ENCODE measurements at places on chromosomes 3 and 15.

- DNase-seq: no peak
These were observed 596.3 kb upstream of the ARPP21 start for GRCh38 chr3:35043040-35043439.

- no peak for DNase-seq
These were observed 60.3 kb upstream of the SLCO2A1 start for GRCh38 chr3:134090031-134090430.

- no peak for DNase-seq
These were observed 163.1 kb upstream of the HES1 start for GRCh38 chr3:193972832-193973231.

DNA sequence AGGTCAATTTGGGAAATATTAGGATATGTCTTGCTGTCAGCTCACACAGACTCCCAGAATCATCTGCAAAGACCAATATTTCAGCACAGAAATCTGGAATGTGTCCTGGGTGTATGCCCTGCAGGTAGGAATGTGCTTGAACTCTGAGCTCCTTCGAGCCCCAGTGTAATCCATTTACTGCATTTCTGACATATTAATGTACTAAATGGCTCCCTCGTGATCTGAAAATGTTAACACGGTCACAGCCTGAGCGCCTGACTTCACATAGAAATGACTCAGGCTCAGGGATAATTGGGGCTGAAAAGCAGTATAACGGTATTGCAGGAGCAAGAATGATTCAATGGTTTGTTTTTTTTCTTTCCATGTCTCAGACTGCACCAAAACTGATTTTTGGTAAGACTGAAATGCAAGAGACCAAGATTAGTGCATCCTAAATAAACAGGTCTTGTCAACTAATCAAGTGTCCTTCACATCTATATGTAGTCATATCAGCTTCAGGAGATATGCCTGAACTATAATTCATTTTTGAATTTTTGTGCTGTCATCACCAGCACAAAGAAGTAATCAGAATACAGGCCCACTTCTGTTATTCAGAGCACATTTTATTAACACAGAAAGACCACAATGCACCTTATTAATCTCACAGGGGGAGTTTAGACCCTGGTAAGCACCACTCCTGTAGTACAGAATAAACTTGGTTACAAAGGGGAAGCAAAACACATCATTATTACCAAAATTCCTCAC is 49.8 kb downstream of the DCLK3 start:
- DNase-seq: no peak

DNA sequence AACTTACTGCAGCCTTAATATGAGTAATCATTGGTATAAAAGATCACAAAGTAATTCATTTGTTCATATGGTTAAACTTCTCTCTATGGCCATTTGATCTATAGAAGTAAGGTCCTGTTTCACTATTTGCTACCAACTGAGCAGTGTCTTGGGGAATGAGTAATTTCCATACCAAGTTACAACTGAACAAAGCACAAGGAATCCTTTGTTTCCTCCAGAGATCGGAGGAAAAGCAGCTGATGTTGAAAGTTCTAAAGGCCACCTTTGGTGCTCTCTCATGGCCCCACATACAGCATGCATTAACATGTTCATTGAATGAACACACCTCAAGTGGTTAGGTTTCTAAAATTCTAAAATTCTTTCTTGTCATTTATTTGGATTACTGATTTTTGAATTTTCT is 7.1 kb upstream of the CNTN3 start:
- DNase-seq: no peak

DNA sequence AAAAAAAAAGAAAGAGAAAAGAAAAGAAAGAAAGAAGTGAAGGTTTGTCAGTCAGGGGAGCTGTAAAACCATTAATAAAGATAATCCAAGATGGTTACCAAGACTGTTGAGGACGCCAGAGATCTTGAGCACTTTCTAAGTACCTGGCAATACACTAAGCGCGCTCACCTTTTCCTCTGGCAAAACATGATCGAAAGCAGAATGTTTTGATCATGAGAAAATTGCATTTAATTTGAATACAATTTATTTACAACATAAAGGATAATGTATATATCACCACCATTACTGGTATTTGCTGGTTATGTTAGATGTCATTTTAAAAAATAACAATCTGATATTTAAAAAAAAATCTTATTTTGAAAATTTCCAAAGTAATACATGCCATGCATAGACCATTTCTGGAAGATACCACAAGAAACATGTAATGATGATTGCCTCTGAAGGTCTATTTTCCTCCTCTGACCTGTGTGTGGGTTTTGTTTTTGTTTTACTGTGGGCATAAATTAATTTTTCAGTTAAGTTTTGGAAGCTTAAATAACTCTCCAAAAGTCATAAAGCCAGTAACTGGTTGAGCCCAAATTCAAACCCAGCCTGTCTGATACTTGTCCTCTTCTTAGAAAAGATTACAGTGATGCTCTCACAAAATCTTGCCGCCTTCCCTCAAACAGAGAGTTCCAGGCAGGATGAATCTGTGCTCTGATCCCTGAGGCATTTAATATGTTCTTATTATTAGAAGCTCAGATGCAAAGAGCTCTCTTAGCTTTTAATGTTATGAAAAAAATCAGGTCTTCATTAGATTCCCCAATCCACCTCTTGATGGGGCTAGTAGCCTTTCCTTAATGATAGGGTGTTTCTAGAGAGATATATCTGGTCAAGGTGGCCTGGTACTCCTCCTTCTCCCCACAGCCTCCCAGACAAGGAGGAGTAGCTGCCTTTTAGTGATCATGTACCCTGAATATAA is 2.0 kb downstream of the B2M start:
- no peak for DNase-seq

DNA sequence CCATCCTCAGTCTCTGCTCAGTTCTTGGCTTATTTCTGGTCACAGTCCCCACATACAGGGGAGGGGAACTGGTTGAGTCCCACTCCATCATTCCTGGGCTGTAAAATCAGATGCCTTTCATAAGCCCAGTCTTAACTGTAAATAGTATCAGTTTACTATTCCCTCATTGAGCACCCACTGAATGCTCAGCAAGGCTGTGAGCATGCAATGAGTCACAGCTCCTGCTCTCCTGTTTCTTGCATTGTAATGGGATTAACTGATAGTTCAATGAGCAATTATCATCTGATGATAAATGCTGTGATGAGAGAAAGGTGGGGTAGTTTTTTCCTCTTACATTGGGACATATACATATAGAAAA is 113.6 kb upstream of the TPM1 start:
- no peak for DNase-seq

DNA sequence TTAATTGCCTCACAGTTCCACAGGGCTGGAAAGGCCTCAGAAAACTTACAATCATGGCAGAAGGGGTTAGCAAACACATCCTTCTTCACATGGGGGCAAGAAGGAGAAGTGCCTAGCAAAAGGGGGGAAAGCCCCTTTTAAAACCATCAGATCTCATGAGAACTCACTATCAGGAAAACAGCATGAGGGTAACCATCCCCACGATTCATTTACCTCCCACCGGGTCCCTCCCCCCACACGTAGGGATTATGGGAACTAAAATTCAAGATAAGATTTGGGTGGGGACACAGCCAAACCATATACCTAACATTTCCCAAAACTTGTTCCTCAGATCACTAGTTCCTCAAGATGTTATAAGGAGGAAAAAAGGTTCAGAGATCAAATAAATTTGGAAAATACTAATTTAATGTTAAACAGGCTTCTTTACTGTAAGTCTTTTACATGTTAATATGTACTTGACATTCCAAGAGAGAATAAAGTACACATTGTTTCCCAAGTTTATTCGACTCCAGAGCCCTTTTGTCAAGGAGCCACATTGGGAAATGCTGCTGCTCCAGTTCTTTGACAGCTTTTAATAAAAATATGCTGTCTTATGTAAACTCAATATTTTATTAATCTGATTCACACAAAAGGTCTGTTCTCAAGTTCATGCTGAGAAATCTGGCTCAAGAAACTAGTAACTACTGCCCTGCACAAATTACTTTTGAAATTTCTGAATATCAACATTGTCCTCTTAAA is 17.8 kb downstream of the HERC1 start:
- DNase-seq: no peak

DNA sequence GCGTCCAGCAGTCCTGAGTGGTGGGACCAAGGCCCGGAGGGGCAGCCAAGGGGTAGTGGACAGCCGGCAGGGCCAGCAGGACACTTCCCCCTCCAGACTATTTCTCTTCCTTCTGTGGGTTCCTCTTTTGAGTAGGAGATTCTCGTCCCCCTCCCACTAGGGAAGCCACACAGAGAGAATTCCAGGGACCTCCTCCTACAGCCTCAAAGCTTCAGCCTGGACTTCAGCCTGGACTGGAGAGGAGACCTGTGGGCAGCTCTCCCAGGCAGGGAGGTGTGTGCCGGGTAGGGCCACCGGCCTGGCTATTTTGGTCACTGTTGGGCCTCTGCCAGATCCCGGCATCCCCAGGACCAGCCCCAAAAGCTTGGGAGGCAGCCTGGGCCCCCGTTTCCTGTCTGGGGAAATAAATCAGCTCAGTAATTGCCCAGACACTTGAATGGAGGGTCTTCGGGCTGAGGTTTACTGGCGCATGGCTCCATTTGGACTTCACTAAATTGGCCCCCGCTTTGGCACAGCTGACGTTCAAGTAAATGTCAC is 1.3 kb downstream of the SLC6A6 start:
- DNase-seq: no peak

DNA sequence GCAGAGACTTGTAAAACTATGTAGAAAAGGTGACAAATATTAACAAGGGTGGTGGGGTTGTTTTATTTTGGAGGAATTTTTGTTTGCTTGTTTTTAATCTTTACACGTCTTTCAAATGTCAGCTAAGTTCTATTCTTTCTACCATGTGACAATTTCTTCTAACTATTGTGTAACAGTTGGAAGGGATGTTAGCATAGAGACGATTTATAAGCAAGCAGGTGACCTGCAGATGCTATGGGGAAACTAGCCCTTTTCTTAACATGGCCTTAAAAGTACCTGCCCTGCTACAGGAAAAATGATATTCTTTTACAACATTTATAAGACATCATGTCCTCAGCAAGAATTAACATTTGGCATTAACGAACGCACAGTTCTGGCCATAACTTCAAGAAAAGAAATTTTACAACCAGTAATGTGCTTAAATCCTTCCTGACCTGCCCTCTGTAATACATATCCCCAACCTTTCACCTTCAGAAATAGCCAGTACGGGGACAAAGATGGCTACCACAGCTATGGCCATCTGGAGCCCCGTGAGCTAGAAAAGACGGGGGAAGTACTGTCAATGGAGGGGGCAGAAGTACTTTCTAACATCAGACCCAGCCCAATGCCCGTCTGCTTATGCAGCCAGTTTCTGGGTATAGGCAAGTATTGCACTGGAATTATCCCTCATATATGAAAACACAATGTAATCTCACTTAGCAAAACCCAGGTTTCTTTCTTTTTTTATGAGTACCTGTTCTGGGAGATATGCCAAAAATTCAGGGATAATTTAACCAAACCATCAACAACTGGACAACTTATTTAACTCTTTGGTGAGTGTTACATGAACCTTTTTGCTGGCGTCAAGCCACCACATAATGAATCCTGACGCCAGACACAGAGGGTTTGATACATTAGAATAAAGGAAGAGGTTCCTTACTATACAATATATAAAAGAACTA is 67.7 kb upstream of the NR2F2 start:
- no peak for DNase-seq

DNA sequence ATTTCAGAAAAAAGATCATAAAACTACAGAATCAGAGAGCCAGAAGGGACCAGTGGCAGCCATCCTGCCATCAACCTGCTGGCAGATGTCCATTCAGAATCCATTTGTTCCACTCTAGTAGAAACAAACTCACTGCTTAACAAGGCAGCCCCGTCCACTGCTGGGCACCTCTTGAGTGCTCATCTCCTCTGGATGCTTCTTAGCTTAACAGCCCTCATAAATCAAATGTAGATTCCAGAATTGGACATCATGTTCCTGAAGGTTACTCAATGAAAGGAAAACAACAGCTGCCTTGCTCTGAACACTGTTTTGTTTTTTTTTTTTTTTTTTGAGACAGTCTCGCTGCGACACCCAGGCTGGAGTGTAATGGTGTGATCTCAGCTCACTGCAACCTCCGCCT is 37.3 kb downstream of the ABCC5 start:
- no peak for DNase-seq

GRCh38 chr15:88915354-88915753 is 2.2 kb upstream of the MFGE8 start:
- no peak for DNase-seq

DNA sequence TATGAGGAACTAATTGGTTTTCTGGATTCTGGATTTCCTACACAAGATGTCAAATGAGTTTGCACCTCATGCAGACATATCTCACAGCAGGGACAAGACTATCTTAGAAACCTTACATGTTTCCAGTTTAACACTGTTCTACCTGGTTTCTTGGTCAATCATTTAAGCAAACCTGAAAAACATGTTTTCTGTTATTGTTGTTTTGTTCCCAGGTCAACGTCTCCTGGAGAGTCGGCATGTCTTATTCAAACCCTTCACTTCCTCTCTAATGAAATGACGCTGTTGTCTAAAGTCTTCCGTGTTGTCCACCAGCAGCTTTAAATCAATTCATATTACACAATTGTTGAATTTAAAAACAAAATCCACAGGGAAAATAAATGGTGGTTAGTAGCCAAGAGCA is 150.9 kb downstream of the CNTN3 start:
- no peak for DNase-seq

DNA sequence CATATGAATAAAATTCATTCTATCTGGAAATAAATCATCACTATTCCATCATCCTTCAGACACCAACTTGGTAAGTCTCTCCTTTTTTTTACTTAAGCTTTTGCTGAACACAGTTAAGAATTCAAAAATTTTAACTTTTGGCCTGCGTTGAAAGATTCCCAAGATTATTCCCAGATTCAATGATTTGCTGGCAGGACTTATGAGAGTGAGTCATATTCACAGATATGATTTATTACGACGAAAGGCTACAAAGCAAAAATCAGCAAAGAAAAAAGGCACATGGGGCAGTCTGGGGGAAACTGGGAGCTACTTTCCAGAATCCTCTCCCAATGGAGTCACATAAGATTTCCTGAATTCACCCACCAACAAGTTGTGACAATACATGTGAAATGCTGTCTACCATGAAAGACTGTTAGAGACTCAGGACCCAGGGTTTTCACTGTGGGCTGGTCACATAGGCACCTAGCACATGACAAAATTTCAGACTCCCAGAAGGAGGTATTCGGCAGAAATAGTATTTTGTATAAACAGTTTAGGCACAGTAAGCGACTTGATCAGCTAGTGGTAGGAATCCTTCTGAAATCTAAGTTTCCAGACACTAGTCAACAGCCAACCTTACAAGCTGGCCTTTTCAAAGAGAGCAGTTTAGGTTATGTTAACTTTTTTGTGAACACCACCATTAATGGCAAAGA is 82.1 kb downstream of the DLG1 start:
- DNase-seq: no peak

- no peak for DNase-seq
These were observed 68.8 kb upstream of the AGBL1 start for GRCh38 chr15:86010891-86011290.

- DNase-seq: no peak
These were observed 85.6 kb upstream of the ACP3 start for GRCh38 chr3:132231633-132232032.

DNA sequence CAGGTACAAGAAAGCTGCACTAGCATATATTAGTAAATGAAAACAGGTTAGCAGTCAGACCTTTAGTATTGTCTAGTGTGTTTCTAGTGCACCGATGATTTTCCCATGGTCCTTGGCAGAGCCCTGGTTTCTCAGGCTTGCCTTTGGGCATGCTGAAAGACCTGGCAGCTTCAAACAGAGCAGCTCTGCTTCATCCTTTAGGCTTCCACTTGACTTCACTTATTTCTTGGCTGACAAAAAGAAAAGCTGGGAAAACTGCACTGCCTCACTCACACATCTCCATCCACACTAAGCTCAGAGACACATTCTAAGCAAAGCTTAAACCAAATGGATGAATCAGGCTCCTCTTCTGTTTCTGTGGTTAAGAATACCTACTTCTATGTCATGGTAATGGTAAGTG is 374.8 kb upstream of the PDZRN3 start:
- DNase-seq: no peak
